ENCODE measurements at places on chromosomes 16 and 17.

DNA sequence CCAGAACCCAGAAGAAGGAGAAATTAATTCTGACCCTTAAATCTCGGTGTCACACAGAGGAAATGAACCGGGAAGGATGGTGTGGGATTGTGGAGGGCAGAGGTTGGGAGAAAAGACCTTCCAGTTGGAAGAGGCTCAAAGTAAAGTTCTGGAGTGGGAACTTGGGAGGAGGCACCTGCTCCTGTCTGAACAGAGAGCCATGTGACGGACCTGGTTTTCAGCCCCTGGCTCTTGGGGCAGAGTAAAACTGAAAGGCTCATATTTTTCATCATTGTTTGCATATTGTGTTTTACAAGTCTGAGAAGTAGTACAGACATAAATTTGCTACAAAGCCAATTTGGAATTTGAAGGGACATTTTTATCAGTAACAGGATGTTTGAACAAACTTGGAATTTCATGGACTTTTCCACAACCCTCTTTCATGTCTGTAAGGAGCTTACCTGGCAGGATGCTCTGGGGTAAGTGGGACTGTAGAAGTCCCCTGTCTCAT is 24.4 kb upstream of the SEC14L1 start:
- no peaks in the 10 kb centered on the region for H3K27me3 ChIP-seq
- DNase-seq: no peak
- H3K36me3 ChIP-seq: no peaks in the 10 kb centered on the region
- H3K4me3 ChIP-seq: no peak overlapping the region

DNA sequence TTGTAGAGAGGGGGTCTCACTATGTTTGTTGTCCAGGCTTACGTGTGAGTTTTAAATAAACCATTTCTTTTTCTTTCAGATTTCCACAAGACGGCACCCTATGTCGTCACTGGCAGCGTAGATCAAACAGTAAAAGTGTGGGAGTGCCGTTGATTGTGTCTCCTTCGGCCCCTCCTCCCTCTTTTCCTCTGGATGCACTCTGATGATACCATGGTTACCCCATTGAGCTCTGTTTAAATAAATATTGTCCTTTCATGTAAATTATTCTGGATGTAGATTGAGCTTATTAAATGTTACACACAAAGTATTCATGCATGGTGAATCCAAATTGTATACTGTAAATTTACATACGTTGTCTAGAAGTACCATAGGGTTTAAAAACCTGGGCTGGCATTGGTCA is 29.9 kb downstream of the CLUH start:
- no peaks in the 10 kb centered on the region for H3K27me3 ChIP-seq
- no peak overlapping the region for H3K27ac ChIP-seq
- H3K4me3 ChIP-seq: no peak overlapping the region
- peaks cover 23% of the 10 kb centered on the region for H3K4me1 ChIP-seq

DNA sequence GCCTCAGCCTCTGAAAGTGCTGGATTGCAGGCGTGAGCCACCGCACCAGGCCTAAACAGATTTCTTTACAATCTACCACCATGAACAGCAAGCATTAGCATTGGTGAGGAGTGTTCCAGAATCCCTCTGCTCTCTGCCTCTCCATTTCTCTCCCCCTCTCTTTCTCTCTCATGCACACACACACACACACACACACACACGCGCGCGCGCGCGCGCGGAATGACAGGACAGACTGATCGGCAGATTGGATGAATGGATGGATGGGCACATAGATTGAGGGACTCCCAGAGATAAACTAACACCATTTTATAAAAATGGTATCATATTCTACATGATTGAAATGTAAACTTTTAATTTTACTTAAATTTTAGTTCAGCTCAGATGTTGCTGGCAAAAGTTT is 3.3 kb downstream of the CARD14 start:
- no peak overlapping the region for H3K27ac ChIP-seq
- H3K4me1 ChIP-seq: no peaks in the 10 kb centered on the region
- H3K36me3 ChIP-seq: no peaks in the 10 kb centered on the region
- H3K4me3 ChIP-seq: no peak overlapping the region

DNA sequence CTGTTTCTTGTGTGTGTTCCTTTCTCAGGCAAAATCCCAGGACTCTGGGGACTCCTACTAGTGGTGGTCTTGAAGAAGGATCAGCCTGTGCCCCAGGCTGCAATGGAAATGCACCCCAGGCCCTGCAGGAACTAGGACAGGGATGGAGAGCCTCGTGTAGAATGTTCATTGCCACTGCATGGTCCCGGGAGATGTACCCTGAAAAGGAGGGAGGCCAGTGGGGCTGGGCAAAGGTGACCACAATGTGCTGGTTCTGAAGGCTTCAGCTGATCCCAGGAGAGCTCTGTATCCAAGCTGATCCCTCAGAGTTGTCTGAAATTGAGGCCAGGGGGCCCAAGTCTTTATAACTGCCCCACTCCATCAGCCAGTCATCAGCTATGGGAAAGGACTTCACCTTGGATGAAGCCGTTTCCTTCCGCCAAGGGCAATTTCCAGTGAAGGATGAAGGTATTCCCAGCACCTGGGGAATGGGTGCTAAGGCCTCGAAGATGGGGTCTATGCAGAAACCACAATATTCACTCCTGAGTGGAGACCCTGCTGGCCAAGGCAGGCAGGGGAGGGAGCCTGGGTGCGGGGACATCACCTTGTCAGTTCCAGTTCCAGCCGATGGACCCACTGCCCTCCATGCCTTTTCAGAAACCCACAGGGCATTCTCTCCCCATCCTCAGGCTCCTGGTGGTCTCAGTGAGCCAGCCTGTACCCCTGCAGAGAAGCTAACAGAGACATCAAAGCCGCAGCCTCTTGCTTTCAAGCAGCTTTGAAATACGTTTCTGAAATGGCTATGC is 59.9 kb upstream of the CDH5 start:
- H3K4me1 ChIP-seq: no peaks in the 10 kb centered on the region
- H3K36me3 ChIP-seq: no peaks in the 10 kb centered on the region
- H3K4me3 ChIP-seq: no peak overlapping the region
- H3K27ac ChIP-seq: no peak overlapping the region

DNA sequence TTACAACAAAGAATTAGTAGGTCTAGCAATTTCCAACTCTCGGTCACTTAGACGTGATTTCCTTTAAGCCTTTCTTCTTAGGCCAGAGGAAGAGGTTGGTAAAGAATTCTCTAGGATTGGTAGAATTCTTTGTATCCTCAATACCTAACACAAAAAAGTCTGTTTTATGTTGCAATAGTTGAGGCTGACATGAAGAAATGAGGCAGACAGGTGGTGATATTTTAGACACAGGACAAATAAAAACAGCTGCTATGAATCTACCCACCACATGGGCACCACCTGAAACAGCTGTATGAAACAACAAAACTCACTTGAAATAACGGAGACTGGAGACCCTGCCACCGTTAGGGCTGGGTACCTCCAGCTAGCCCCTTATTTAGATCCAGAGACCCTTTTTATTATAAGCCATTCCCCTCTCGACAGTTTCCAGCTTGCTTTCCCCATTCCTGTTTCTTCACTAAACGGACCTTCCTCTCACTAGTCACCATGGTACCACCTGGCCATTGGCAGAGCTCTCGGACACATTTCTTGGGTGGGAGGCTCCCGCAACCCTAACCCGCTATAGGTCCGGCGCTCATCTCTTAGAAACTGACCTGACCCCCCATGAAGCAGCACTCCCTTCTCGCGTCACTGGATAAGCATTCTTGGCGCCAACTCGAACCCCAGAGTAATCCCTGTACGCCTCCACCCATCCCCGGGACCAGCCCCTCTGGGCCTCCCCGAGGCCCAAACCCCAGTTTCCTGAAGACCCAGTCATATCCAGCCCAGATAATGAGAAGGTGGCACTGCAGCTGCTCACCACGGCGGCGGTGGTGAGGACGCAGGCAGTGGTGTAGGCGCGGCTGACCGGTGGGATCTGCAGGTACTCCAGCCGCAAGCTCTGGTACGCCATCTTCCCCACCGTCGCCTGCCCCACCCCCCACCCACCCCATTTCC is at the start of gene DERL2:
DERL2 (minus strand) TSS at position 909 of the 936 bp plus-strand sequence; CDS start at position 892, 17 bp downstream.
- DNase-seq: peak; percentile 56
- peaks cover 68% of the 10 kb centered on the region for H3K36me3 ChIP-seq
- peaks cover 49% of the 10 kb centered on the region for H3K4me1 ChIP-seq
- H3K4me3 ChIP-seq: peak within 1 kb of the TSS; percentile 74

GRCh38 chr16:66070140-66070917 is 296.2 kb upstream of the CDH5 start:
- H3K27ac ChIP-seq: no peak overlapping the region
- no peak for DNase-seq
- no peaks in the 10 kb centered on the region for H3K4me1 ChIP-seq
- no peaks in the 10 kb centered on the region for H3K36me3 ChIP-seq

DNA sequence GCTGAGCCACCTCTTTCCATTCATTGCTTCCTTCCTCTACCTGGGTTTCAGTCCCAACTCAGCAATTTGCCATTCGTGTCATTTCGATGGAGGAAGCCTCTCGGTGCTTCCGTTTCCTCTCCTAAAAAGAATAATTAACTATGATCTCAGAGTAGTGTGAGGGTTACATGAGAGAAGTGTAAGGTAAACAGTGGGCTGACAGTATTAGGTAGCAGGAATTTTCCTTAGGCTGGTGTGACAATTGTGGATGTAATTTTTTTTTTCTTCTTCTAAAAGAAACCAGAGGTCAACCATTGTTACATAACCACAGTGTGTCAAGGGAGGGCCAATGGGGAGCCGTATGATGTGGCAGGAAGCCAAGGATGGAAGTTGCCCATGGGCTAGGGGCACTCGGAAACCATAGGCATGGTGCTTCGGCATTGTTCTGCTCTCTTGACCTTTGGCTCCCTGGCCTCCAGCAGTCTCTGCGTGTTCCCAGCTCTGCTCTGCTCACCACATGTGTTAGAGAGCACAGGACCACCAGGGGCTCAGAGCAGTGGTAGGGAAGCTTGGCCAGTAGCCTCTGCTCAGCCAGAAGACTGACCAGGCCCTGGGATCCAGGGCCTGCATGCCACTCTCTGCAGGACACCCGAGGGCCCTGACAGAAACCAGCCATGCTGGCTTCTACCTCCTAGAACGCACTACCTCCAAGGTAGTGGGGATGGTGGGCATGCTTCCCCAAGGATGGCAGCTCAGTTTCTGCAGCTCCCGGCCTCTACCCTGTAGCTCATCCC is 2.0 kb upstream of the TOP2A start:
- H3K27me3 ChIP-seq: no peaks in the 10 kb centered on the region
- H3K36me3 ChIP-seq: no peaks in the 10 kb centered on the region
- H3K27ac ChIP-seq: no peak overlapping the region
- DNase-seq: no peak

- no peak for DNase-seq
- no peaks in the 10 kb centered on the region for H3K36me3 ChIP-seq
- H3K27me3 ChIP-seq: peaks cover 6% of the 10 kb centered on the region
- H3K27ac ChIP-seq: no peak overlapping the region
Measured at GRCh38 chr17:11081342-11081741, 159.7 kb upstream of the SHISA6 start.

DNA sequence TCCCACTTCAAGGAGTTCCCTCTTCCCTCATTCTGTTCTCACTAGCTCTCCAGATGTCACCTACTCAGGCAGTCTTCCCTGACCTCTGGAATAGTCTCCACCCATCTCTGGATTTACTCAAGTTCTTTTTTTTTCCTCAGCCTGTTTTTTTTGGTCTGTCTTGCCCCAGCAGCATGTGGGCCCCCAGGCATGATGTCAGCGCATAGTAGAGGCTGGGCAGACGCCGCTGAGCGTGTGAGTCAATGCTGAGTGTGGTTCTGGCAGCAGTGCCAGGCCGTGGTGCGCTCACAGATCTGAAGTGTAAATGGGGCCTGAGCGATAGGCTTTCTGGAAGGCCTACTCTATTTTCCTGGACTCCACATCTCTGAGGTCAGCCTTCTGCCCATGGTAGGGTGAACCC is 2.7 kb upstream of the KCNJ18 start:
- H3K27ac ChIP-seq: no peak overlapping the region
- H3K4me1 ChIP-seq: peaks cover 6% of the 10 kb centered on the region
- H3K27me3 ChIP-seq: no peaks in the 10 kb centered on the region
- H3K4me3 ChIP-seq: no peak overlapping the region

GRCh38 chr17:38444151-38444550 is 15.9 kb downstream of the ARHGAP23 start:
- H3K4me3 ChIP-seq: no peak overlapping the region
- no peaks in the 10 kb centered on the region for H3K27me3 ChIP-seq
- DNase-seq: no peak
- peaks cover 74% of the 10 kb centered on the region for H3K4me1 ChIP-seq
- no peaks in the 10 kb centered on the region for H3K36me3 ChIP-seq

GRCh38 chr16:4659363-4660353 is 33.7 kb upstream of the NUDT16L1 start:
- H3K4me3 ChIP-seq: no peak overlapping the region
- peaks cover 21% of the 10 kb centered on the region for H3K36me3 ChIP-seq
- no peaks in the 10 kb centered on the region for H3K27me3 ChIP-seq
- peaks cover 9% of the 10 kb centered on the region for H3K4me1 ChIP-seq
- H3K27ac ChIP-seq: no peak overlapping the region

DNA sequence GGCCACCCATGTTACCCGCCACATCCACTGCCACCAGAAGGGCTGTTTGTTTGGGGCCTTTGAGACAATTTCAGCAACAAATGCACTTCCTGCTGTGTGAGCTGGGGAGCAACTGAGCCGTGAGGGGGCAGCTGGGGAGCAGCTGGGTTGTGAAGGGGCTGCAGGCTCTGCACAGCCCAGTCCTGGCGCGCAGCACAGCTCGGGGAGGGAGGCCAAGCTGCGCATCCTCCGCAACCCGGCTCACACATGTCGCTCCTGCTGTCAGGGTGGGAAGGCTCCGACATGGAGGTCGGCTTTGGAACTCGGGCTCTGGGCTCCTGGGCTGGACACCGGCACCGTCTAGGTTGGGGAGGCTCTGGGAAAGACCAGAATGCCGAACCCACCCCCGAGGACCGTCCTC is 53.6 kb downstream of the CBFA2T3 start:
- no peak overlapping the region for H3K27ac ChIP-seq
- no peak for DNase-seq
- H3K4me3 ChIP-seq: no peak overlapping the region
- H3K27me3 ChIP-seq: no peaks in the 10 kb centered on the region
- H3K36me3 ChIP-seq: no peaks in the 10 kb centered on the region

GRCh38 chr17:62809656-62810055 is 1.5 kb upstream of the MARCHF10 start:
- no peak overlapping the region for H3K27ac ChIP-seq
- H3K4me3 ChIP-seq: no peak overlapping the region
- peaks cover 11% of the 10 kb centered on the region for H3K4me1 ChIP-seq
- no peaks in the 10 kb centered on the region for H3K27me3 ChIP-seq
